ENCODE measurements at places on chromosomes 7 and 10.

- DNase-seq, result no peak
Measured at GRCh38 chr7:4131063-4131462, 551.0 kb upstream of the FOXK1 start.

DNA sequence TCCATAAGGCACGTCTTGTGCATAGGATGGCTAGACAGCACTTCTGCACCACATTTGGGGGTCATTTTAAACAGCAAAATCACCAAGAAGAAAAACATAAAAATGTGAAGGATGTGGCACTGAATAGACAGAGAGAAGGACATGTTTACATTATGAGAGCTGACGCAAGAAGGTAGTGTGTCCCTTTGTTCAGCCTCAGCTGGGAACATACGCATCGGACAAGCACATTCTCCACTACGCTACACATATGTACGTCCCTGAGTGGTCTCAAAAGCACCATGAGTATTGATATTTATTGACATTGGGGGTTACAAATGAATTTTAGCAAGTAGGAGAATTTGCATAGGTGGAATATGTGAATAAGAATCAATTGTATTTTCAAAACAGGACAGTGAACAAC lies 20.2 kb downstream of the DDC start:
- DNase-seq, result no peak

- no peak for DNase-seq
Measured at GRCh38 chr7:92880212-92881090, 44.1 kb upstream of the CDK6 start.

DNA sequence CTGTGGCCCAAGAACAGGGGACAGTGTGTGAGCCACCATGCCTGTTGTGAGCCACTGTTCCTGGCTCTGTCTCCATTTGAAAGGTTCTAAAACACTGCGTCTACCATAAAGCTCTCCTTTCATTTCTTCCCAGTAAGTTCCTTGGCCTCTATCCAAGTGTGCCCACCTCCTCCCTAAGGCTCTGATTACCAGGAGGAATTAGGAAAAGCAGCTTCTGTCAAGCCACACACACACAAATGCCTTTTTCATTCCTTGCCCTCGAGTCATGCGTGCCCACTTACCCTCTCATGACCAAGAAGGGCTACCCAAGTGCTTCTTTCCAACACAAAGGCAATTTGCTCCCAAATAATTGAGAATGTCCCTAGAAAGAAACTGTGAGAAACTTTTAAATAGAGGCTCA lies 70.8 kb upstream of the PARD3 start:
- no peak for DNase-seq

GRCh38 chr7:112168915-112169314 lies 37.3 kb downstream of the DOCK4 start:
- no peak for DNase-seq

GRCh38 chr7:137975221-137975620 lies 26.7 kb downstream of the CREB3L2 start:
- no peak for DNase-seq

DNA sequence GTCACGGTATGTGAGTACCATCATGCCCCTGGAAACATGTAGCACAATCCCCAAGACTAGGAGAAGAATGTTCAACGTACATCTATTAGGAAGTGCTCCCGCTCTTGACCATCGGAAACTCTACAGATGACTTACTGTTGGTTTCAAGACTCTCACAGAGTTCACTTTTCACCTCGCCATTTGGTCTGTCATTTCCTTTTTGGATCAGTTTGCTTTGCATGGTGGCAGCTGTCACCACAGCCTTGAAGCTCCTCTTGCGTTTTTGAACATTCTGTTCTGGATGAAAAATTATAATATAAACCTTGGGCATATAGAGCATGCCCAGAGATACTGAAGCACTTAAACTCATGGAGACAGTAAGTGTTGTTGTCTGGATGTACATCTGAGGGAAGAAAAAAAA lies 806.8 kb downstream of the GRM8 start:
- no peak for DNase-seq

DNA sequence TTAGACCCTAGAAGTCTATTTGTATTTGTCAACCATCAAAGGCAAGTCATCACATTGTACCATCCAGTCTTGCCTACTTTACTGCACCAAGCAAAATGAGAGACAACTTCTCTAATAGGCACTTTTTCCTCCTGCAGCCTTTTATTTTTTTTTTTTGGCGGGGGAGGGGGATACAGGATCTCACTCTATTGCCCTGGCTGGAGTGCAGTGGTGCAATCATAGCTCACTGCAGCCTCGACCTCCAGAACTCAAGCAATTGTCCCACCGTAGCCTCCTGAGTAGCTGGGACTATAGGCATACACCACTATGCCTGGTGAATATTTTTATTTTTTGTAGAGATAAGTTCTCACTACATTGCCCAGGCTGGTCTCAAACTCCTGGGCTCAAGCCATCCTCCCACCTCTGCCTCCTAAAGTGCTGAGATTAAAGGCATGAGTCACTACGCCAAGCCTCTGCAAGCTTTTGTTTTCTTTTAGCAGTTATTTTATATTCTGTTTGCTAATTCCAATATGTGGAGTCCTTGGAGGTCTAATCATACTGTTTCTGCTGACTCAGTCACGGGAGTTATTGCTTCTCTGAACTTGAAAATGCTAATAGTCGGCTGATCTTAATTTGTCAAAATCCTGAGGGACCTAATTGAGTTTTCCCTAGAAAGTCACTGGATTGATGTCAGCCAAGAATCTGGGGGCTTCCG lies 14.2 kb downstream of the KPNA7 start:
- DNase-seq, result peak; percentile 39

GRCh38 chr7:1852517-1853430 lies 182.7 kb downstream of the ELFN1 start:
- no peak for DNase-seq

- no peak for DNase-seq
Measured at GRCh38 chr7:150962290-150962552, 15.9 kb downstream of the KCNH2 start.

DNA sequence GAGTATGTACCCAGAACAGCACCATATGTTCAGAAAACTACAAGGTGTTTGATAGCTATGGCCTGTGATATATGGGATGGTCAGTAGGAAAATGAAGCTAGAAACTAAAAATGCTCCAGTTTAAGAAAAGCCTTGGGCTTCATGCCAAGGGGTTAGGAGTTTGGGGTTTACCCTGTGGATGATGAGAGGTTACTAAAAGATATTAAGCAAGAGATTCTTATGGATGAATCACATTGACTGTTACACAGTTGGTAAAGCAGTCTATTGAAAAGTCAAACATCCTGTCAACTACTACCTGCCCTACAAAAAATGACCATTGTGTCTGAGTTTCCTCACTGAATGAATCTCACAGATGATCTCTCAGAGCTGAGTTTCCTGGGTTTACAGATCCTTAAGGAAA lies 166.2 kb upstream of the INHBA start:
- no peak for DNase-seq

DNA sequence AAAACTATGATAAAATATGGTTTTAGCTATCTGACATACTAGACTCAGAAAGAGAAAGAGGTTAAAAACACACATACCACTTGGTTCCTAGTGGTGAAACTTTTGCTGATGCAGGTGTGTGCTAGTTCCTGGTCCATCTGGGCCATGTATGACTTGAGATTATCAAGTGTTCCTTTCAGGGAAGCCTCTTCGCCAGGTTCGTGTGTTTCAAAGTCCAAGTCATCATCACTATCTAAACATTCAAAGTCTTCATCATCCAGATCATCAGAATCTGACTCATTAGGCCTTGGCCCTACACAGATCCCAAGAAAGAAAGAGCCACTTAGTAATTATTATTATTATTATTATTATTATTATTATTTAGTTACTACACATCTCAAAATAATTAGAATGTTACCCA lies 26.4 kb downstream of the NUDT13 start:
- DNase-seq, result no peak

DNA sequence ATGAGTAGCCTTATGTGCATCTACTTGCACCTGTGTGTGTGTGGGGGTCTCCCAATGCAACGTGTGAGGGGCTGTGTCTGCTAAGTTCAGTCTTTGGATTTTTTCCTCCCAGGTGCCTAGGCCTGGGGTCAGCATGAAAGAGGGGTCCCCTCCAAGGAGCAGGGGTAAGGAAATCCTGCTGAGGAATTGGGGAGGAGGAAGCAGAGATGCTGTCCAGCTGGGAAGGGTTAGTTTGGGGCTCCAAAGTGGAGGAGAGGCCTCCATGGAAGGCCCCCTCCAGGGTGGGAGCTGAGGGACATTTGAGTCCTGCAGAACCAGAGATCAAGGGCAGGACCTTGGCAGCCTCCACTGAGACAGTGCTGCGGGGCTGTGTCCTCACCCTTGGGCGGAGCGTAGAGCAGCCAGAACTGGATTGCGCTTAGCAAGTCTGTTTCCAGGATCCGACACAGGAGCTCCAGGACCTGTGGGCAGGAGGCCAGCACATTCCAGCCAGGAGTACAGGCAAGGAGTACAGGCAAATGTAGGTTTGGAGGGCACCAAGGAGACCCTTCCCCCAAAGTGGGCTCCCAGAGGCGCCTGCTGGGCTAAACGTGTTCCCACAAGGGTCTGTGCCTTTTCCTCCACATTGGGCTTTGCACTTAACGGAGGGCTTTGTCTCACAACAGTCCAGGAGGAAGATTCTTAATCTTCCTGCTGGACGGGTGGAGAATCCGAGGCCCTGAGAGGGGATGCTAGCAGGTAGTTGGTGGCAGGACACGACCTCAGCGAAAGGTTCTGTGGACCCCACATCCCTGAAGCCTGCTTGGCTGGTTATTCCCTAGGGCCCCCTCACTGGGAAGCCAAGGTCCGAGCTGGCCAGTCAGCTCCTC lies 10.1 kb downstream of the TBATA start:
- no peak for DNase-seq

- DNase-seq, result no peak
Measured at GRCh38 chr10:63052083-63052482, 81.0 kb upstream of the NRBF2 start.

DNA sequence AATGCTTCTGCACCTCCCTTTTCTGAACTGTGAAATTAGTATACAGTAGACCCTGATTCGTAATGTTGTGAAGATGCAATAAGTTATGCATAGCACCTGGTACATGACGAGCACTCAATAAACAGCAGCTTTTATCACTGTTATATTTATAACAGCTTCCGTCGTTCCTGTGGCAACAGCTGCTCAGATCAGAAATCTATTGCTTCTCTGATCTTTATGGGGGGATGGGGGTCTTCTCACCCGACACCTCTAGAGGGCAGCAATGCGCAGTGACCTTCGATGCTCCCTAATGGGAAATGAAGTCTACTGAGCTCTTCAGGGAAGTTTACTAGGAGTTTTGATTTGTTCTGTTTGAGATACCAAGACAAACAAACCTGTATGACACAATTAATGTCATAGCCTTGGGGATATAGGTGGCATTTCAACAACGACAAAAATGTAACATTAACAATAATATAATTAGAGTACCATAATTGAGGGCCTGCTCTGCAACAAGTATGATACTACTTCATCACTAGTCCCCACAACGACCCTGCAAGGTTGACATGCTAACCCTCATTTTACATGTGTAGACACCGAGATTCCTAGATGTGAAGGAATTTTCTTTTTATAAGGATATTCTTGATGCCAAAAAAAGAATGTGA lies 289.6 kb downstream of the SFMBT2 start:
- peak; percentile 14 for DNase-seq

DNA sequence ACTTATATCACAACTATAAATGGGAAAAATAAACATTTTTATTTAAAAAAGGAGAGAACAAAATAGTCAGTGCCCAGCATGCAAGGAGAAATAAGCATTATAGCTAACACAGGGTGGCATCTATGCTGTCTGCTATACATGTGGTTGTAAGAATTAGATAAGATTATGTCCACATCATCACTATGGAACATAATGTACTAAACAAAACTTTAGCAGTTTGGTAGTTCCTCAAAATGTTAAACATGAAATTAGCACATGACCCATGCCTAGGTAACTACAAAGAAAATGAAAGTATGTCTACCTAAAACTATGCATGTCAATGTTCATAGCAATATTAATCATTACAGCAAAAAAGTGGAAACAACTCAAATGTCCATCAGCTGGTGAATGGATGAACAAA lies 28.7 kb upstream of the RUFY2 start:
- no peak for DNase-seq

GRCh38 chr10:71817831-71818655 lies 33.0 kb downstream of the PSAP start:
- no peak for DNase-seq

GRCh38 chr7:23044581-23044980 lies 30.7 kb upstream of the HYCC1 start:
- no peak for DNase-seq

DNA sequence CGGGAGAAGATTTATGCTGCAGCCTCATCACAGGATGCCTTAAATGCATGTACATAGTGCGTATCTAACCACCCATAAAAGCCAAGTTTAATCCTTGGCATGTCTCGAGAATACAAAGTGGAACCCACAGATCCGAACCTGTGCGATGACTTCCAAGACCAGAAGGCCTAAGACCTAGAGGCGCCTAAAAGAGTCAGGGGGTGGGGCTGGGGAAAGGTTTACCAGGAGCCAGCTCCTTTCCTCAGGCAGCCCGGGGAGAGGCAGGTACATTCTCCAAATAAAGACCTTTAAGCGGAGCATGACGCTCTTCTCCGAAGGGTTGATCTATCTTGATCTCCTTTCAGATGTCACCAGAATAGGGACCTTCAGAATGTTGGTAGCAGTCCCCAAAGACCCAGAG lies 9.7 kb downstream of the SP8 start:
- no peak for DNase-seq

GRCh38 chr7:43725251-43725650 lies 4.1 kb downstream of the COA1 start:
- no peak for DNase-seq

DNA sequence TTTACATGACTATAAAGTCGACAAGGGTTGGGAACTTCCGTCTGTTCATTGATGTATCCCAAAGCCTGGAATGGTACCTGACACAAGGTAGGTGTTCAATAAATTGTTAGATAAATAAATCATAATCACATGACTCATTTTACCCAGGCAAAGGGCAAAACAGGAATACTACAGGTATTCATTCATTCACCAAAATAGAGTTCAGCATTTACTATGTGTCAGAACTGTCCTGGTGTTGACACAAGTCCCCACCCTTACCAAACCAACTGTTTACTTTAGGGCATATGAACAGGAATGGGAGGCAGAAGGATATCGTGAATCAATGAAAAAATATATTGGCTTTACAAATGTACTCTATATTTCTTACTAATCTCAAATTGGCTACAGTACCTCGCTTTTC lies 666 bp upstream of the YAE1 start:
- peak; percentile 69 for DNase-seq

DNA sequence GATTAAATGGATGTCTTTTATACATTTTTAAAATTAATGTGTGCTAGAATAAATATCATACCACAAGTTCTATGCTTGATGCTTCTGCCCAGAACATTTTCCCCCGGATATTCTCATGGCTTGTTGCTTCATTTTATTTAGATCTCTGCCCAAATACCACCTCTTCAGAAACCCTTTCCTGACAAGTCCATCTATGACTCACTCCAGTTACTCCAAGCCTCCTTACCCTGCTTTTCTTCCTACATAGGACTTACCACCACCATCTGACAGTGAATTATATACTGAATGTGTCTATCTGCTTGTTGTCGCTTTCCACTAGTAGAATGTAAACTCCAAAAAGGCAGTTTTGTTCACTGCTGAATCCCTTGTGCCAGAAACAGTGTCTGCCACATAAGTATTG lies 19.1 kb upstream of the ERVW-1 start:
- DNase-seq, result no peak

Data from PC-9 (cell line).